ENCODE measurements at places on chromosomes 1 and 21.

- DNase-seq = no peak
Measured at GRCh38 chr21:33980276-33980916, 64.8 kb upstream of the ATP5PO start.

GRCh38 chr1:54754486-54755285 is 9.6 kb downstream of the PARS2 start:
- no peak for DNase-seq

- no peak for DNase-seq
Measured at GRCh38 chr1:40583980-40584379, 52.5 kb downstream of the ZNF684 start.

DNA sequence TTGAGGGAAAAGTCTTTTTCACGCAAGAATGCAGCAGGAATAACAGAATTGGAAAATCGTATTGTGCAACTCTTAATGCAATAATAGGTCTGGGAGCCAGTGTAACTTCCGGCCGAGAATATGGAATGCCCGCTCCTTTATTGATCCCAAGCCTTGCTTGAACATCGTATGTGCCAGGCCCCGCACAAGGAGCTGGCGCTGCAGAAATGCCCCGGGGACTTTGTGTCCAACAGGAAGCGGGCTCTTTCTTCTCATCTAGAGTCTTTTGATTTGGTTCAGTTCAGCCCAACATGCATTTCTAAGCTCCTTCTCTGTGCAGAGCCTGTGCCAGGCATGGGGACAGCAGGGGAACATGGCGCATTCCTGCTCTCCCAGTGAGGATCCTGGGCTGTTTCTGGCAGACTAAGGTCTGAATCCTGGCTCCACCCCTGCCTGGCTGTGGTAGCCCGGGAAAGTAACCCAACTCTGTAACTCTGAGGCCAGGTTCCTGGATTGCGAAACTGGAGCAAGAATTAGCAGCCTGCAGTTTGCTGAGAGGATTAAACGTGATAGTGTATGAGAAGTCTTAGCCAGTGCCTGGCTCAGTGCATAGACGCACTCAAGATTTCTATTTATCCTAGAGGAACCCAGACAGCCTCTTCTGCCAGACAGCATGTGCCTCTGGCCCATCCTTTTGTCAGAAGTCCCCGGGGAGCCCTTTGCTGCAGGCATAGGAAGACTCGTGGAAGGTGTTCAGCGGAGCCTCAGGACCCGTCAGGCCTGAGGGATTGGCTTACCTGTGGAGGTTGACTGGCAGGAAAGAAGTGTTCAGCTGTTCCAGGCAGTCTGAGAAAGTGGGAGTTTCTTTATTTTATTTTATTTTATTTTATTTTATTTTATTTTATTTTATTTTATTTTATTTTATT is 987 bp upstream of the CDCP2 start:
- peak; percentile 44 for DNase-seq

GRCh38 chr1:95033843-95034242 is 38.9 kb downstream of the ALG14 start:
- no peak for DNase-seq

GRCh38 chr1:75908717-75909152 is 23.5 kb downstream of the ASB17 start:
- peak; percentile 28 for DNase-seq

DNA sequence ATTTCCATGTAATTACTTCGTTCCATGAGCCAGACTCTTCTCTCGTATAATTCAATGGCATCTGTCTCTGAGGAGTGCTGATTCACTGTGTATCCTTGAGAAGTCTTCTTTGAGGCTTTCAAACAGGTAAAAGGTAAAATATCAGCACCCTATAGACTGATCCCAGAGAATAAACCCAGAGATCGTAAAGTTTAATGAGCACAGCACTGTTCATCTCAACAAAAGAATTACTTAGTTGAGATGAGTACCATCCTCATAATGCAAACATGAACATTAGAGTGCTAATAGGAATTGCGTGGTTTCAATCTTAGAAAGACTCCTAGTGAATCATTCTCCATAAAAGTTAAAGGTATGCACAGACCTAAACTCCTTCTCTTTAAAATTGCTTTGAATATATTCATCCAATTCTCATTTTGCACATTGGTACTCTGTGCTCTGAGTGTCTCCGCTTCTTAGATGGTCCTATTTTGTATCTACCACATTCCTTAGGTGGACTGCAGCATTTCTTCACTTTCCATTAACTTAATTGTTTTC is 97.2 kb downstream of the TBX15 start:
- no peak for DNase-seq

DNA sequence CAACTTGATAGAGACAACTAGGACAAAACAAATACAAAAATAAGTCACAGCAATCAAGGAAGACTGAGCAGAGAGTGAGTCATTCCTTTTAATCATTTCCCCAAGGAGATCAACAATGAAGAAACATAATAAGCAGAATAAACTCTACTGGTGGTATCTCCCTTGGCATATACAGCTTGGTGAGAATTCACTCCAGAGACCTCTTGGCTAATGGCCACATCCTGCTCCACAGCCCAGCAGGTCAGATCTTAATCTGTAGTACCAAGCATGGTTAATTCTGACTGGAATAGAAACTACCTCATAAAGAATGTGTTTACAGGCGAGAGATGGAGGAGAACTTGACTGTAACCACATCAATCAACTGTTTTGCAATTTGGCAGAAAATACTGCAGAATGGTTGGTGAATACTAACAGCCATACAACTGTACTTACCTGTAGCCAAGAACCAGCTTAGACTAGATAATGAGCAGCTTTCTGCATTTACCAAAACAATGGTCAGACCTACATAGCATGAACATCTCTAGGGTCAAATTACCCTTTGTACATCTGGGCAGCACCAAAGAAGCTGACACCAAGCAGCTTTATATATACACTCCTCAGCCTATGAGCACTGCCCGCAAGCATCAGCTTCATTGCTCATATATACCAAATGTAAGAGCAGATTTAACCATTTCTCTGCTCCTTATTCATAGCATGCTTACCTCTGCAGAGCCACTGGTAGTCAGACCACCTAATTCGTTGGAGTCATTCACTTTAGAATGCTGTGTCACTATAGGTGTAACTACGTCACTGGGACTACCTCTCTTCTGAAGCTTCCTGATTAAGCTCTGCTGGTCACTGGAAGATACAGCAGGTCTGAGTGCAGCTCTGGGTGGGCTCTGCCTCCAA is 51.0 kb downstream of the KIAA0319L start:
- peak; percentile 93 for DNase-seq

DNA sequence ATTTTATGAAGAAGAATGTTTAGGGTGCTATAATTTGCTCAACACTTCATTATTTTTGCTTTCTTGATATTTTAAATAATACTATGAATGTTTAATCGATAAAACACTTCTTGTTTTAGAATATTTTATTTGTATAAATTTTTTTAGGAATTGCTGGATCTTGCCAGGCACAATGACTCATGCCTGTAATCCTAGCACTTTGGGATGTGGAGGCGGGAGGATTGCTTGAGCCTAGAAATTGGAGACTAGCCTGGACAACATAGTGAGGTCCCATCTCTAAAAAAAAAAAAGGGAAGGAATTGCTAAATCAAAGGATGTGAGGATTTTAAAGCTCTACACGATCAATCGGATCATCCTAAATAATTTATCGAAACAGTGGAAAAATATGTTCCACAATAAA is 17.6 kb downstream of the RNF11 start:
- no peak for DNase-seq

DNA sequence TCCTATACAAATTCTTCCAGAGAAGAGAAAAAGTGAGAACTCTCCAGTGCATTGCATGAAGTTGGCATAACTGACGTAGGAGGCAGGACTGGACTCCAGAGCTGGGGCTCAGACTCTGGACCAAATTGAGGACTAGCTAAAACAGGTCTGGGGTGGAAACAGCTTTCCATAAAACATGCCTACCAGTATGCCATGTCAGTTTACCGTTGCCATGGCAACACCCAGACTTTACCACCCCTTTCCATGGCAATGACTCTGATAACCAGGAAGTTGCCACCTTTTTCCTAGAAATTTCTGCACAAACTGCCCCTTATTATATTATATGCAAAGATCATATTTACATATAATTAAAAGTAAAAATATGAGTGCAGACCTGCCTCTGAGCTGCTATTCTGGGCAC is 8.9 kb upstream of the ZBTB8B start:
- no peak for DNase-seq

DNA sequence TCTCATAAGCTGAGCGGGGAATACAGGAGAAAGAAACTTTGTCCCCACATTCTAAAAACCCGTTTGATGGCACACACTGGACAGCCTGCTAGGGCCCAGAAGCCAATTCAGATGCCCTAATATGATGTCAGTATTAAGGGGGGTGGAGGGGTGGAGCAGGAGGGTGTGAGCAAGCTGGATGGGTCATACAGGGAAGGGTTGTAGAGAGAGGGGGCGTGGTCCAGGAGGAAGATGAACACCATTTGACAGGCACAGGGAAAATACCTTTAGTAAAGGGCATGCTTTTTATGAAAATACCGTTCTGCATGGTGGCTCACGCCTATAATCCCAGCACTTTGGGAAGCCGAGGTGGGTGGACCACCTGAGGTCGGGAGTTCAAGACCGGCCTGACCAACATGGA is 6.0 kb downstream of the TARS2 start:
- DNase-seq = no peak

DNA sequence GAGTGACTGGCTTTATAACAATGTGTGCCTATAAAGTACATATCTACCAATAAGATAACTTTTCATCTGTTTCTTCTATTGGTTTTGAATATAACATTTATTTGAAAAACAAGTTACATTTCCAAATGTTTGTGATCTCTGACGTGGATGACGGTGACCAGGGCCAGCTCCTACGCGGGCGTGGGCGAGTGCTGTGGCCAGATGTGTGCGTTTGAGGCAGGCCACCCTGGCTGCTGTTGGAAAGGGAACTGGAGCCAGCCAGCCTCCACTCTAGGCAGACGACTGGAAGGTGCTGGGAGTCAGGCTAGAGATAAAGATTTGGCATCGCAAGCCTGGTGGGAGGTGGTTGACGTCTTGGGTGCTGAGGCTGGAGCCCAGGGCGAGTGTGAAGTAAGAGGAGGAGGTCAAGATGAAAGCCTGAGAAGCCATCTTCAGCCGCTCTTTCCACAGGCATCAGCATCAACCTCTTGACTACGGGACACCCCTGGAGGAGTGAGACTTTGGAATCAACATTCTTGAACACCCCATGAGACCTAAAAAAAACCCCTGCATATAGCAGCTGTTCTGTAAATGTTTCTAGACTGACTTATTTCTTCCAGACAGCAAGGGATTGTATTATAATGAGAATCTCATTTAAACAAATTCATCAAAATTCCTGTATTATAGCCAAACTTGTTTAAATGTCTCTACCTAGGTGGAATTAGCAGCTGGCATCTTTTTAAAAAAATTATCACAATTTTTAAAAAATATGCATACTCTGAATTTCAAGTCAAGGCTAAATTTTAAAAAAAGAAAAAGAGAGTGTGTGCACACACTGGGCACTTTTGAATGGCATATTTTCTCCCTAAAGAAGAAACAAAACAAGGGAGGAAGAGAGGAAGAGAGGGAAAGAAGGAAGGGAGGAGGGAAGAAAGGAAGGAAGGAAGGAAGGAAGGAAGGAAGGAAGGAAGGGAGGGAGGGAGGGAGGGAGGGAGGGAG is 112.5 kb upstream of the SLC44A3 start:
- DNase-seq = no peak

- no peak for DNase-seq
Measured at GRCh38 chr1:115115521-115116161, 26.3 kb upstream of the TSPAN2 start.

DNA sequence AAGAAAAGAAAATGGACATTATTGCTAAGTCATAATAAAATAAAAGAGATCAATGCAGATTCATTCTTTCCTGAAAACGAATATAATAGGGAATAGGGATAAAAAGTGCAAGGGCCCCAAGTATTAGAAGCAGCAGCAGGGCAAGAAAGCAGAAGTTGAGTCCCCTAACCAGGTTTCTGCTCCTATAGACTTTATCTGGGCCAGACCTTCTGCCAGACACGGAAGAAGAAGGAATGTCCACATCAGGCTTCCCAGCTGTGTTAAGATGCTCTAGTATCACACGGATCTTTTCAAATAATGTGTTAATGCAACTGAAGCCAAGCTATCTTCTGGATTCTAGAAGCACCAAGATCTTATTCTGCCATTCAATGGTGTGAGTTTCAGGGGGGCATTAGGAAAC is 26.9 kb downstream of the CD244 start:
- no peak for DNase-seq

DNA sequence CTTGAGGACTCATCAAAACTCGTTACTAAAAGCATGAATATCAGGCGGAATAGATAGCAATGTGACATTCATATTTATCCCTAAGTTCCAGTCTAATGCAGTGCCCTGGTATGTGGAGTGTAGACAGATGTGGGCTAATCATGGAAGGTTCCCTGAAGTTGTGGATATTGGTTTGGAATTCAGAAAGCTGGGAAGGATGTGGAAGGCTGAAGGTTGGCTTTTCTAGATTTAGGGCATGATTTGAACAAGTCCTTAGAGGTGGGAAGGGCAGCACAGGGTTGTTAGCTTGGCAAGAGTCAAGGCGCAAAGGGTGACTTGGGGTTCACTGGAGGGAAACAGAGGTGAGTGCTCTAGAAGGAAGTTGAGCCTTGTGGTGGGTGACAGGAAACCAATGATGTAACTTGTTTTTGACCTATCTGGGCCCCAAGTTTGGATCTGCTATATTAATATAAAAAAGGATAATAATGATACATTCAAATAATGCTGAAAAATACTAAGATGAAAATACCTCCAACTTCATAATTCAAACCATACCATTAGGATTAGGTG is 21.9 kb downstream of the LGALS8 start:
- no peak for DNase-seq

GRCh38 chr21:44972821-44973220 is 33.0 kb downstream of the SLX9 start:
- no peak for DNase-seq

DNA sequence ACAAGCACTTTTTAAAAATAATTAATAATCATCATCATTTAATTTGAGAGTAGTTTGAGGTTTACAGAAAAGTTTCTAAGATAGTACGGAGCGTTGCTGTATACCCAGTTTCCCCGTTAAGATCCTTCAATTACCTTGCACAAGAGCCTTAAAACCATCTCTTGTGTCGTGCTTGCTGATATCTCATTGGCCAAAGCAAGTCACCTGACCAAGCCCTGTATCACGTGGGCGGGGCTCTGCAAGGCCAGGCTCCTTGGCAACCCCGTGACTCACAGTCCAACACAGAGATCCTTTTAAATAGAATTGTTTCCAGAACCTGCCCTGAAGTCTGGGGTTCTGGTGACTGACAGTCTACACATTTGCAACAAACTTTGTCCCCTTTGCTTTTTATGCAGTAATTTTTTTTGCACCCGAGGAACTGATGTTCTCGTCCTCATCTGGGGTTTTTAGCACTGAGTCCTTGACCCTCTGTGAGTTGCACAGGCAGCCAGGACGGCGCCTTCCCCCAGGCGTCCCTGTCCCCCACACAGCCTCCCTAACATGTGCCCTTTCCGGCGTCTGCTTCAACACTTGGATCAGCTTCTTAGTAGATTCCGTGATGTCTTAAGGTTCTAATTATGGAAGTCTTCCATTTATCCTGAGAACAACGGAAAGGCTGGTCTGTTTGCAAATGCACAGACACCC is 183.3 kb upstream of the TMEM51 start:
- peak; percentile 88 for DNase-seq
